AG04450 (cell line): ENCODE measurements at places on chromosomes 4 and X.

DNA sequence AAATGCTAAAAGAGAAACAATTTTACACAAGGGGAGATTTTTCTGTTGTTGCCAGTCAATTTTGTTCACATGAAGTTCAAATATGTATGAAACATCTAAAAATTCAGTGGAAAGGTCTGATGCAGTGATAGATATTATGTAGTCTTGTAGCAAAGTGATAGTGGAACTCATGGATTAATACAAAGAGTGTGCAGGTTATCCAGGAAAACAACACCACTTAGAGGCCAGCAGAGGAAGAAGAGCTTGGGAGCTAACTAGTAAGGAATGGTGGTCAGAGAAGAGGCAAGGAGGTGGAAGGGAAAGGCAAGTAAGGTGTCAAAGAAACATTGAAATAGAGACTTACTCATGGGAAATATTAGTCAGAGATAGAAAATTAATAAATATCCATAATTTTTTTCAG is 395.6 kb downstream of the MAPK10 start:
- DNase-seq: no peak

GRCh38 chr4:72446353-72447055 is 122.5 kb downstream of the ADAMTS3 start:
- no peak for DNase-seq

GRCh38 chrX:31464306-31464915 is 392.6 kb upstream of the FTHL17 start:
- no peak for DNase-seq

DNA sequence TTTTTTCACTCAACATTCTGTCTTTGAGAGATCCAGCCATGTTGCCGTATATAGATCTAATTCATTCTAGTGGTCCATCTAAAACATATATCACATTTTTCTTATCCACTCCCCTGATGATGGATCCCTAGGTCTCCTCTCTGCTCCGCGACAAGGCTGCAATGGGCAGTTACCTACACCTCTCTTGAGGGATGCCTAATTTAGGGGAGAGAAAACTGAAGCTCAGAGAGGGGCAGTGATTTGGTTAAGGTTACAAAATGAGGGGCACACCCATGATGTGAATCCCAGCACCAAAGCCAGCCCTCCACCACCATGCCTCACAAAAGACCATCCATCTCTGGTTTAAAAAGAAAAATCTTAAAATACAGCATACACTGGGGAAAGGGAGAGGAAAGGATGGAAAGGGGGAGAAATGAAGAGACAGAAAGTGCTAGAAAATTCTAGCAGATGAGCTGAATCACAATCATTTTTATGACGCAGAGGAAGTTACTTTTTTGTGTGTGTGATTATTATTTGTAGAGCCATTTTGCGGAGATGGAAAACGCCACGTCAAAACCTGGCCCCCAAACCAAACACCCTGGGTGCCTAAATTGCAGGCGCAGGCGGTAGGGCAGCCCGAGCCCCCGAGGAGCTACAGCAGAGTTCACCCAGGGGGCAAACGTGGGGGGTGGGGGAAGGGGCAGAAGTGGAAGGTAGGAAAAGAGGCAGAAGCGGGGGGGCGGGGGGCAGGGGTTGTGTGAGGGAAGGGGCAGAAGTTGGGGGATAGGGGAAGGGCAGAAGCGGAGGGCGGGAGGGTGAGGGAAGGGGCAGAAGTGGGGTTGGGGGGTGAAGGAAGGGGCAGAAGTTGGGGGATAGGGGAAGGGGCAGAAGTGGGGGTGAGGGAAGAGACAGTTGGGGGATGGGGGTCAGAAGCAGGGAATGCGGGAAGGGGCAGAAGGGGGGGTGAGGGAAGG is 1.3 kb upstream of the TSPYL2 start:
- DNase-seq: no peak

DNA sequence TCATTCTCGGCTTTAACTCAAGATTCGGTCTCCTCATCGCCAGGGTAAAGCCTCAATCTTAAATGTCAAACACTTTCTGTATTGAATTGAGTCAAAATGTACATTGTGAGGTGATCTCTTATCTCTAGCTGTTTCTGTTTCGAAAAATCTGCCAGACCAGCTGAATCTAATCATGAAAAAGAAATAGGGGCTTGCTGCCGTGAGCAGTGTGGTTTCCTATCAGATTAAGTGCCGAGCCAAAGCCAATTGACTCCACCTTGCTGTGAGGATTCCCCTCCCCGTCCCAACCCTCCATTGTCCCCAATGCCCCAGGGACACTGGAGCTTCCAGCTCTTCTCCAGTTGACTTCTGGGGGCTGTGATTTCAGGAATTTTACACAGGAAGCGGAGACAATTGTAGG is 12.5 kb upstream of the CRLF2 start:
- DNase-seq: no peak

DNA sequence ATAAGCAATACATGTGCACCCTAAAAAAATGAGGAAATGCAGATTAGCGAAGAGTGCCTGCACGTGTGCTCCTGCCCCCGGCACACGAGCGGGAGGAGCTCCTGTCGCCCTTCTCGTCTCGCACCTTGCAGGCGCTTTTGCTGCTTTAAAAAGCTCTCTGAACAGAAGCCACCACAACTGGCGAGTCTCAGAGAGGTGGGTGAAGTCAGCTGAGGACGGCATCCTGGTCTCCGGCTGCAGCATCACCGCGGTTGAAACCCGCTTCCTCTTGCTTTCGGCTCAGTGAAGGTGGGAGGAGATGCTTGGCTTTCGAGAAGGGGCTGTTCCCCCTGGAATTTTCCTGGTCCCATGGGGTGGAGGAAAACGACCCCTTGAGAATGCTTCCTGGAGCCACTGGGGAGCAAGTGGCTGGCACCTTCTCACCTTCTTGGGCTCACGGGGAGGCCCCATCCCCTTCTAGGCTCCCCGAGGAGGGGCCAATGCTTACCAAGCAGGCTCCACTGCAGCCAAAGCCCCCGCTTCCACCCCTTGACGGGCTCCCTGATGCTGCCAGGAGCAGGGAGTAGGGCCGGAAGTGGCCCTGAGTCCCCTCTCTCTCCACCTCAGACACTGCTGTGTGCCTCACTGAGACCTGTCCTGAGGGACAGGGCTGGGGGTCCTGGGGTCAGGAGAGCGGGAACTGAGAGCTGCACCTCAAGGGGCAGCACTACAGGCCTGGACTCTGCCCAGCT is 29.2 kb upstream of the MXD4 start:
- DNase-seq: no peak

DNA sequence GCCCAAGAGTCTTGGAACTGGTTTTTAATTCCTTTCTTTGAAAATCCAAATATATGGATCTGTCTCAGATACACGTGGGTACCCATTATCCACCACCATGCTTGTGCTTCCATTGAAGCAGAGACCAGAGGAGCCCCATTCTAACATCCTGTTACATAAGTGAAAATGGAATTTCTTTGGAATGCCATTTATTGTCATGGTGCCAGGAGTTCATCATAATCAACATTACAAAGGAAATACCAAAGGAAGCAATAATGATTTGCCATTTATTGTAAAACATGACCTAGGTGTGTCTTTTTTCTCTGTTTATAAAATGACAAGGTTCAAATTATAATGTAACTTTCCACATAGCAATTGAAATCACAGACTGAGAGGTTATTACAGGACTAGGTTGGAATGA is 61.7 kb downstream of the PALLD start:
- DNase-seq: no peak

DNA sequence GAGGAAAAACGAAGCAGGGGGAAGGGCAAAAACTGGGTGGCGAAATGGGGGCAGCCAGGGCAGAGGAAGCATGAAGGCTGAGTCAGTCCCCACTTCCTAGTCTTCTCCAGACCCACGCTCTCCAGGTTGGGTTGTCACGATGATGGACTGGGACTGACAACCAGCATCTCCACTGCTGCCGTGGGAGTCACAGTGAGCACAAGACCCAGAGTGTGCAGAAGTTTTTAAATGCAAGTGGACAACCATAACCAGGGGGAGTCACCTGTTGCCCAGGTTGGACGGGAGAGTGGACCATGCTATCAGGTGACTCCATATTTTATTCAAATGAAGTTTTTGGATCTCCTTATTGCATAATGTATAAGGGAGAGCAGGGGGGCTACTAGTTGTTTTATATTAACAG is 511.4 kb upstream of the ZFP42 start:
- no peak for DNase-seq

GRCh38 chrX:107323786-107324492 is 117.5 kb downstream of the DNAAF6 start:
- no peak for DNase-seq

DNA sequence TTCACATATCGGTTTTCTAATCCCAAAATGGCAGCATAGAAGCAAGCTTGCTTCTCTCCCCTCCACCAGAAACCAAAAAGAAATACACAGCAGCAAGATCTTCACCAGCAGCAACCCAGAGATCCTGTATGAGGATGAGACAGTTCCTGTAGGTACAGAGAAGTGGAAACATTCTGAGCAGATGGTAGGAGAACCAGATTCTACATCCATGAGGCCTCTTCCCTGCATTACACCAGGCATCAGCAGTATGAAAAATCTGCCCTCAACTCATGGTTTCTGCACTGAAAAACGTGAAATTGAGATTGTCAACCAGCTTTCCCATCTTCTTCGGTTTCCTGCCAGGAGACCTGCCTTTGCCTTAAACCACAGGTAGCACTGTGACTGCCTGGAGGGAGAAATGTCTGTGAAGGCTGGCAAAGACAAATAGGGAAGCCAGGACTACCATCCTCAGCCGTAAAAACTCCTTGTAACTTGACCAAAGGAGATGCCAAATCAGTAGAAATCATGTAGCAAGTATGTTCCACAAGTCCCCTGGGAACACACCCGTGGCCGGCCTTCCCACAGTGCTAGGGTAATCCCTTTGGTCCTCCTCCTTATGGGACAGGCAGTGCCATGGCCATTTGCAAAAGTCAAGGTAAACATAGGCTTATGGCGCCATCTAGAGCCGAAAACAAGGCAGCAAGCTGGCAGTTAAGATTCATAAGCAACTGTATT is 24.0 kb upstream of the MTHFD2L start:
- DNase-seq: peak; percentile 65

- DNase-seq: no peak
These were observed 60.8 kb downstream of the PALLD start for GRCh38 chr4:168557658-168558057.

- no peak for DNase-seq
These were observed 517.4 kb downstream of the FAT4 start for GRCh38 chr4:125832161-125832560.

- no peak for DNase-seq
These were observed 37.4 kb downstream of the FAM241A start for GRCh38 chr4:112182604-112183003.

- DNase-seq: no peak
These were observed 237.2 kb upstream of the FSTL5 start for GRCh38 chr4:162401021-162401420.

GRCh38 chrX:147911192-147912022 is at the start of gene FMR1:
Gene FMR1 (plus strand): TSS chrX:147911919. CDS start chrX:147912180, 261 bp downstream.
- DNase-seq: peak; percentile 78

DNA sequence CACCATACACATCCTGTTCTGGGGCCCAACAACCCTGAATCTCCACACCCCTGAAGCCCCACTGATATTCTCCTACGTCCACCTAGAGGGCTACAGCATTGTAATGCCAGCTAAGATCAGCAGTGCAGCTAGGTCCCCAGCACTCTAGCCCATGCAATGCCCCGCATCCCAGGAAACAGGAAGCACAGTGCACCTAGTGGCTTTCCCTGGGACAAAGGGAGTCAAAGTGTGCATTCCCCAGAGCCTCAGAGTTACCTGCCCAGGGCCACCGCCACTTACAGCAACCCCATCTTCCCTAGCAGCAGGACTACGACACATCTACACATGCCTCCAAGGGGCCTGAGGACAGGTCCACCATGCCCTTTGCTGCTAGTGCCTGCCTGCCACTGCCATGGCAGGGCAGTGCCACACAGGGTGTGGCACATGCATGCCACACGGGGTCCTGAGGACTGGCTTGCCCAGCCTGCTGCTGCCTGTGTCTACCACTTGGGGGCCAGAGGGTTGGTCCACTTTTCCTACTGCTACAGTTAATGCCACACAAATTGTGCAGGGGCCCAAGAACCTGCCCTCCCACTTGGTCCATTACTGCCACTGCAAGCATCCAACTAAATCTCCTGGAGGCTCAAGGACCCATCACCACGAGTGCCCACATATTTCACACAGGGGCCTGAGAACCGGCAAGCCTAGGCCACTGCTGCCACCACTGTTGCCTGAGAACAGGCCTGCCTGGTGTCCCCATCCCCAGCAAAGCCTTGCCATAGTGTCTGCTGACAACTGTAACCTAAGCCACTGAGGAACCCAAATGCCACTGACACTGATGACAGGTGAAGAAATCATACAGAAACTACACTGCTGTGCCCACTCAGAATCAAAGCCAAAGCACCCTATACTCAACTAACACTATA is 23.7 kb downstream of the TLR6 start:
- DNase-seq: no peak
